ENCODE measurements at places on chromosomes 5 and 9.

DNA sequence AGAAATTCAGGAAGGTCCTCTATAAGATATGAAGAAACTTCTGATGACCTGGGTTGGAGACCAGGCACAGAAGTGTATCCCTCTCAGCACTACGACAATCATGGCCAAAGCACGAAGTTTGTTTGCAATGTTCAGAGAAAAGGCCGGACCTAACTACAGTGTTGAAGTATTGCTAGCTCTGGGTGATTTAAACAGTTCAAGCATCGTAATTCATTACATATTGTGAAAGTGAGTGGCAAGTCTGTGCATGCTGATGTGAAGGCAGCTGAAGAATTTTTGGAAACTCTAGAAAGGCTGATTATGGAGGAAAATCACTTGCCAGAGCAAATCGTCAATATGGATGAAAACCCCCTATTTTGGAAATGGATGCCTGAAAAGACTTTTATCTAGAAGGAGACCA lies 67.2 kb upstream of the PANK3 start:
- no peak for ATAC-seq

DNA sequence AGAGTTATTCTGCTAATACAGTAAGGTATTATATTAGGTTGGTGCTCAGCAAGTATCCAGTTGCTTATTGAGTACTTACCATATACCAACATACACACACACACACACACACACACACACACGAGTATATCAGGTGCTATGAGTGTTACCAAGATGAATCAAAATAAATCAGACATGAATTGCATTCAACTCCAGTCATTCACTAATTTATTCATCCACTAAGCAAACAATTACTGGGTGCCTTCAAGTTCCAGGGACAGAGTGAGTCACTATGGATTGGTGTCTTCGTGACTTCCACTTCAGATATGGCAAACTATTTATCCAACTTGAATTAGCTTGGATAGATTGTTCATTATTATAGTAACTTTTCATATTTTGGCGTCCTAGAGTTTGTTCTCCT lies 140.7 kb upstream of the SLC44A1 start:
- ATAC-seq: no peak

- ATAC-seq: no peak
These were observed 50.9 kb downstream of the AP3B1 start for GRCh38 chr5:78243639-78244038.

DNA sequence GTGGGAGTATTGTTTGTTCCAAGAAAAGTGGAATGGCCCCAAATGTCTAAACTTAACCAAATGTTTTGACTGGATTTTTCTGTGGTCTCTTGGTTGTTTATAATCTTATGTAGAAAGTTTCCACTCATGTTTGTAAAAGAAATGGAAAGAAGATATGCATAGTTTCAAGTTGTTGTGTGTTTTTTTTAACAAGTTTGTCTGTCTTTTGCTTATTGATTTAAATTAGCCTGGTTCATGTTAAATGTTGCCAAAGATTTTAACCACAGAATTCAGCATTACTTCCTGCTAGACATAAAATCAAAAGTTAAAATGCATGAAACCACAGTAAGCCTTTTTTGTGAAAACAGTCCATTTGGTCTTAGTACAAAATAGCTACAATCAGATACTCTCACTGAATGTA lies 14.0 kb downstream of the PPWD1 start:
- no peak for ATAC-seq

GRCh38 chr5:169580964-169581363 lies 2.6 kb upstream of the SPDL1 start:
- no peak for ATAC-seq

GRCh38 chr5:57313716-57314115 lies 139.9 kb downstream of the GPBP1 start:
- no peak for ATAC-seq

GRCh38 chr5:100827481-100827889 lies 75.6 kb downstream of the ST8SIA4 start:
- ATAC-seq: peak; percentile 53

DNA sequence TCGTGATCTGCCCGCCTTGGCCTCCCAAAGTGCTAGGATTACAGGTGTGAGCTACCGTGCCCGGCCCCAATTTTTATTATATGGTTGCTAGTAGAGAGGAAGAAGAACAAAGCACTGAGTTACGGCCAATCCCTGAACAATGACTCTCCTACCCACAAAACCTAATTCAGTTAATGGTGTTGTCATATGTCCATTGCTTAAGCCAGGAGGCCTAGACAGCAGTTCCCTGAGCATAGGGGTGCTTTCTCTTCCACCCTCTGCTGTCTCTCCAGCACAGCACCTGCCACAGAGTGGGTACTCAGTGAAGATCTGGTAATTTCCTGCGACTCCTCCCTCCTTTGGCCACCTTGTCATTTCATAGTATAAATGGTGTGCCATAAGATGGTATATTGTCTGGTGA lies 21.4 kb upstream of the LTC4S start:
- ATAC-seq: no peak

- no peak for ATAC-seq
These were observed 17.8 kb upstream of the B4GALT1 start for GRCh38 chr9:33184963-33185362.

DNA sequence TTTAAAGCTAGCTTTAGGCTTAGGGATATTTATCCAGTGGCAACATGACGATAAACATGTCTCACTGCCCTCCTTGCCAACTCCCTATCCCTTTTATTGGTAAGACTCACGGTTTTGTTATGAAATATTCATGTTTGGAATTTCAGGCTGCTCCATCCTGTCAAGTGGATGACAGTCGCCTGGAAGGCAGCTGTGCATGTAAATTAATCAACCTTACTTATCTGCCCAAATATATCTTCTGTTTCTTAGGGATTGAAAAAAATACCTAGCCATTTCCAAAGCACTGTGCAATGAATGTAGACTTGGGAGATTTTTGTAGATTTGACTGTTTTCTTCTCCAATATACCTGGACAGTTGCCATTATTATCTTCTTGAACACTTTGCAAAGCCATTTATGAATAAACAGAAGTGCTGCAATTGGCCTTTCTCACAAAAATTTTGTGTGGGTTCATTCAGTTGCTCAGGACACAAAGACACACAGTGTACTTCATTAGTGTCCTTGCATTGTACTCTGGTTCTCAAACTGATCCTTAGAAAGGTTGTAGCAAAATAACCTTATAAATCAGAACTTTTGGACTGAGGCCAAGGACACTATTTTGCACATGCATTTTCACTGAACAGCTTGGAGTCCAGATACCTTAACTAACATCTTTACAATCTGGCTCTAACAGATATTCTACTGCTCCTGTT lies 889.4 kb upstream of the SEMA6A start:
- ATAC-seq: no peak

DNA sequence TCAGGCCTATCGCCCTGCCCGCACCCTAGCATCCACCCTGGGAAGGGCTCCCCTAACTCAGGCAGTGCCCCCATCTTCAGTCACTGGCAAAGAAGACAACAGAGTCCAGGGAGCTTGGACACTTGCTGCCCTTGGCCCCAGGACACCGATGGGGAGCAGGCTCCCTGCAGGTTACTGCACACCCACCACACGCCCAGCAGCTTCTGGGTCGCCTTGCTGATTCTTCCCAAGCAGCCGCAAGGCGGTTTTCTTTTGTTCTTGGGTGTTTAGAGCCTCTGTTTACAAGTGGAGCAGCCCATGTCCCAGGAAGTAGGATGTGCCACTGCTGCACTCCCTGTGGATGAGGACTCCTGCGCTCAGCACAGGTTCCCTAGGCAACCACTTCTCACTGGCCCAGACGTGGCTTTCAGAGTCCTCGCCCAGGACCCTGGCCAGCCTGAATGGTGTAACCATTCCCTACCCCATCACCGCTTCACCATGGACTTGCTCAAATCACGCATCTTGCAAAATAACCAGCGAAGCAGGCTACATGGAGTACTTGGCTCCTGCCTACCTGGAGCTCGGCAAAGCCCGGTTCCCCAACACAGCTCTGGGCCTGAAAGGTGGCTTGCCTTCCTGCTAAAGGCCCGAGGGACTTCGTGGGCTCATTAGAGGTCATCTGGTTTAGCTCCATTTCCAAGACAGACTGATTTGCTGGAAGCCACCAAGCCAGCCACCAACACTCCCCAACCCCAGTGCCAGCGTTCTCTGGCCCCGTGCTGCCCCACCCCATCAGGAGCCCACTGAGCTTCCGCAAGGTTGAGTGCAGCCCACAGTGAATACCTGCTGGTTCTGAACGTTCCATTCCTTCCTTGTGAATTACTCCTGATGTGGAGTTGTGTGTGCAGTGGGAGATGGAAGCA lies 60.0 kb downstream of the PSMB7 start:
- ATAC-seq: no peak

DNA sequence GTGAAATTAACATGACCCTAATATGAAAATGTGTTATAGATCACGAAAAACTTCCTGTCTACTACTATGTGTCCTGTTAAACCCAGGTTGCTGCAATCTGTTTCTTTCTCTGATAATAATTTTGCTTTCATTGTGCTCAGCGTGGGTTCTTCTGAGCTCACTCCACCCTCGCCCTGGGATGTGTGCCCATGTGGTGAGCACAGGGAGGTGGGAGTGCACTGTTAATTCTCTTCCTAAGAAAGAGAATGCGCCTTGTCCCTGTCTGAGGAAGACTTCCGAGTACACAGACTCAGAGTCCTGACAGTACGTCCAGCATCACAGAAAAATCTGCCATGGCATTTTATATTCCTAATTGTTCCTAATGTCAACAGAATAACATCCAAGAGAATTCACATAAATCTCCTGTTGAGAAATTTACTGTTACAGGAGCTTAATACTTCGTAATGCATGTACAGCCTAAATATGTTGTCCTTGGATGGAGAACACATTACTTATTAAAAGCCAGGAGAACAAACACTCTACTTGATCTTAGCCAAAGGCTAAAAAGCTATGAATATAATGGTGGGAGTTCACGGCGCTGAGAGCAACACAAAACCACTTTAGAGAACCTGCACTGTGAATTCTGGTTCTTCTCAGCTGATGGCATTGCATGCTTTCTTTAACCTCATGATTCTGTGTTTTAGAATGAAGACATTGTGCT lies 102.6 kb downstream of the PDE4D start:
- peak; percentile 74 for ATAC-seq

GRCh38 chr5:38369692-38370091 lies 111.3 kb downstream of the EGFLAM start:
- no peak for ATAC-seq

DNA sequence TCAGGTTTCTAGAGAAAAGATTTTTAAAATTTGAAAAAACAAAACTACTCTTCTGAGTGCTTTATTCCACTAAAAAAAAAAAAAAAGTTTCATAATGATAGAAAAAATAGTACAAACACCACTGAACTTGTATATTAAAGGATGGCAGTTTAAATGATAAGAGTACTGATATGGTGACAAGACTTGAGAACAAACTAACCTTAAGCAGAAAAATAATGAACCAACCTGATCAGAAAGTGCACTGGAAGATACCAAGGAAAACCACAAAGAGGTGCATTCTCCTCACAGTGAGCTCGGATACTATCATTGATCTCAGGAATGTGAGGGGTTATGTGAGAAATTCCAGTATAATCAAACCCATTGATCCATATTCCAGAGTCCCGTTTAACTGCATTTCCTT lies 34.3 kb downstream of the ERMP1 start:
- no peak for ATAC-seq

DNA sequence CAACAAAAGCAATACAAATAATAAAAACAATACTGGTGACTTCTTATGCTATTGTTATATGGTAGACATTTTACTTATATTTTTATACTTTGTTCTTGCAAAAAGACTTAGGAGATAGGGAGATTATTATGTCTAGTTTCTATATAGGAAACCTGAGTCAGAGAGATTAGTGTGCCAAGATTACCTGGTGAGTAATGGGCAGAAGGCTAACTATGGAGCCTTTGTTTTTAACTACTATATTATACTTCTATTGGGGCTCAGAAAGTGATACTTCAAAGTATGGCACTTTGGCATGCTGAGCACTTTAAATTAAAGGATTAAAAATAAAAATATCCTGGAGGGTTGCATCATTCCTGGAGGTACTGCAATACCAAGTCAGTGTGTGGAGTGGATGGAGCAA lies 117.5 kb upstream of the CLINT1 start:
- no peak for ATAC-seq

- ATAC-seq: no peak
These were observed 58.5 kb upstream of the ANXA1 start for GRCh38 chr9:73093016-73093739.

DNA sequence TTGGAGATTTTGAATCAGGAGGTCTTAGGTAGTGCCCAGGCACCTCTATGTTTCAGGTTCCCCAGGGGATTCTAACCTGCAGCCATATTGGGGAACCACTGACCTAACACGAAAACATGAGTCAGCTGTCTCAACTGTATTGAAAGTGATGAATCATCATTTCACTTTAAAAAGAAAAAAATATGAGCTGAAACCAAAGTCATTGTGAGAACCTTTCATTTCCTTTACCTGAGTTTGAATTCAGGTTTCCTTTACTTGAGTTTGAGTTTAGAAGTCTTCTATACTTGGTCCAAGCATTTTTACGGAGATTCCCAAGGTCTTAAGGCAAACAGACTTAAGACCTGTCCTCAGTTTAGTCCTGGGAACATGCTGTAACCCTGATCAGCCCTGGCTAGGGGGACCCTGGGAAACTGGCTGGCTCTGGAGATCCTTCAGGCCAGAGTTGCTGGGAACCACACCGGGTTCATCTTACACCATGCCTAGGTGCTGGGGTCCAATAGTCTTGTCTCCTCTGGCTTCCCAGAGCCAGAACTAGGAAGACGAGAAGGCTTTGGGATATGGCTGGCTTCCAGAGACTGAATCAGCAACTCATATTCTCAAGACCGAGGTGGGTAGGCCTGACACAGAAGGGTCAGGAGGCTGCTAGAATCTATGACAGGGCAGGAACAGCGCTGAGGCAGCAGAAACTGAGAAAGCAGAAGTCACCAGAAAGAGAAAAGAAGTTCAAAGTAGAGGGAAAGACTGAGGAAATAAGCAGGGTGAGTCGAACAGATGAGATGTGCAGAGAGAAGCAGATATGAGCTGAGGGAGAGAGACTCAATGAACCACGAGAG lies 16.4 kb upstream of the PDCD1LG2 start:
- ATAC-seq: peak; percentile 82

- ATAC-seq: no peak
These were observed 11.7 kb downstream of the RICTOR start for GRCh38 chr5:39062530-39062929.

DNA sequence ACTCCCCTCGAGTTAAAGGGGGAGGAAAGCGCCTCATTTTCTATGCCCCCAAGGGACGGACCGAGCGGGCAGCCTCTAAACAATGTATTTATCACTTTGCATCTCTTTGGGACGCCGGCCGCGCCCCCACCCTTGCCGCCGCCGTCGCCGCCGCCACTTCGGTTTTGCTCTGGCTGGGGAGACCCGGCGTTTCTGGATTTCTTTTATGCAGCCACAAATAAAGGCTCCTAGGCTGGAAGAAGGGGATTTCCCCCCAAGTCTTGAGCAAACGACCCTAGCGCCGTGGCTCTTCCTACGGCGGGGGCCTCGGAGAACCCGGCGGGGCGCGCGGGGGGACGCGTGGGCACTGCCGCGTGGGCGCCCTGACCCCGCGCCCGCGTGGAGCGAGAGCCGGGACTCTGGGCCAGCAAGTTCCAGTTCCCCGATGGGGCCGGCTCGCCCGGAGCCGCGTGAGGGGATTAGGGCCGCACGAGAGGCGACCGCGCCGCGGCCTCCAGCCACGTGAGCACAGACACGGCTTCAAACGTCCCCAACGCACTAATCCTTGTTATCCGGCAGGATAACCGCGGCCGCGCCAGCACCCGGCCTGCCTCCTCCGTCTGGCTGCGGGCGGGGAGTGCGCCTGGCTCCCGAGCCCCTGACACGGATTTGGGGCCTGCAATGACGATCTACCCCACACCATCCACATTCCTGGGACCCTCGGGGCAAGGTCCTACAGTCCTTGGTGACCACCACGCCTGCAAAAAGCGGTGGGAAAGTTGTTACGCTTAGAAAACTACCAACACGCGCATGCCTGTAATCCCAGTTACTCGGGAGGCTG lies 7.9 kb upstream of the NEUROG1 start:
- ATAC-seq: no peak
